MM.1S (cell line): ENCODE measurements at places on chromosomes 2 and 18.
A peak's percentile ranks its signal among the peaks of the same experiment; 100 is the strongest.

GRCh38 chr18:48534364-48534763 lies 4.5 kb upstream of the CTIF start:
- DNase-seq: no peak

GRCh38 chr2:84546551-84546950 lies 30.3 kb downstream of the DNAH6 start:
- DNase-seq: no peak

DNA sequence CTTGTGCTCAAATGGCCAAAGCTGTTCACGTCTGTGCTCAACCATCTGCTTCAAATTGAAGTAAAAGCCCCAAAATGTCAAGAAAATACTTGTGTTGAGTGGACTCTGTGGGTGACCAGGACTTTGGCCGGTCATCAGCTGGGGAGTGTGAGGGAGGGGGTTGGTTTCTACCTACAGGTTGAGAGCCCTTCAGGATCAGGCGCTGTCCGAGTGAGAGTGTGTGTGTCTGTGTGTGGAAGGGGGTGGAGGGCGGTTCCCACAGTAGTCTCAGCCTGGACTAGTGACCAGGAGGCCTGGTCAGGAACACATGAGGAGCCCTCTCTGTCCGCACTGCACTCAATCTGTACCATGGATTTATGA lies 34.2 kb downstream of the ATOH8 start:
- DNase-seq: no peak

- no peak for DNase-seq
Observed at GRCh38 chr2:185934232-185934631, 195.6 kb downstream of the FSIP2 start.

DNA sequence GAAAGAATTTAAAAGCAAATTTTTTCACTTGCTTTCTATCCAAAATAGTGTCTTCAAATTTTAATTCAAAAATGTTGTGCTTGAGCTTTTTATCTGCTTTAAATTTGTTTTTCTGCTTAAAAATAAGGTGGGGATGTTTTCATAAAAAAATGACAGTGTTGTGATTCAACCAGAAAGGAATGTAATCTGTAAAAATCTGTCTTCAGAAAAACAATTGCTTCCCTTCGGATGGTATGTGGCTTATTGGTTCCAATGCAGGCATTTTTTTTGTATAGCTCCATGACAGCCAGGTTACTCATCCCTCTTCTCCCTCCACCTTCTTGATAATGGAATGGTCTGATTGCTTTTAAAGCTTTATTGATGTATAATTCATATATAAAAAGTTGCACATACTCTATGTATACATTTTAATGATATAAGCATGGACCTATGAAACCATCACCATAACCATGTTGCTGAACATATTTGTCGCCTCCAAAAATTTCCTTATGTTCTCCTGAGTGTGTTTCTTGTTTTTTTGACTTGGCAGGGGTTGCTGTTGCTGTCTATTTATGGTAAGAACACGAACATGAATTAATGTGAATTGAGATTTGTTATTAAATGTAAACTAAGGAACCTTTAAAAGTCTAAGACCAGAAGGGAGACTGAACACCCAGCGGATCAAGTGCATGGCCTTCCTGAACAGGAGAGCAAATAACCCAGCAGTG lies 363.7 kb upstream of the SPHKAP start:
- no peak for DNase-seq

GRCh38 chr2:241726459-241726858 lies 8.0 kb upstream of the D2HGDH start:
- DNase-seq: no peak

DNA sequence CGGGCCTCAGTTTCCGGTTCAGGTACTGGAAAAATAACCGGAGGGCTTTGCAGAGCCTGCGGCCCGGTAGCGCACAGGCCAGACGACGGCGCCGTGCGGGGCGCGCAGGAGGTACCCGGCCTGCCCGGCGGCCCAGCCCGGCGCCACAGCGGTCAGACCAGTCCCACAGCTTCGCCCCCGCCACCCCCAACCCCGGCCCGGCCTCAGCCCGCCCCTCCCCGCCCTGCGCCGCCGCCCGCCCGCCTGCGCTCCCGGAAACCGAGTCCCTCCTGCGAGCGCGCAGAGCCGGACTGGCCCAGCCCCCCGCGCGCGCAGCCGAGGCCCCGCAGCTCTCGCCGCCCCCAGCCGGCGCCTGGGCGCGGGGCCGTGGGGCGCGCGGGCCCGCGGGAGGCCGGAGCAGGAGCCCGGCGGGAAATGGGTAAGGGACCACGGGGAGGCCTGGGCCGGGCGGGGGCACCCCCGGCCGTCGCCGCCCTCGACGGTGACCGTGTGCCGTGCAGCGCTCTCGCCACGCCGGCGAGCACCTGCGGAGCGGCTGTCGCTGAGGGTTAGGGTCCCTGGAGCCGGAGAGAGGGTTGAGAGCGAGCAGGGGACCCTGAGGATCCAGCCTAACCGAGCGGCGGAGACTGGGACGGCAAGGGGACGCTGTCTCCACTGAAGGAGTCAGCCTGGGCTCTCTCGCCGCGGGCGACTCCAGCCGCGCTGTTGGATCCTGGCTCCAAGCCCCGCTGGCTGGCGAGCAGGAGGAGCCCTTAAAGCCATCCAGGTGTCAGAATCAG lies 16.5 kb upstream of the PSD4 start:
- no peak for DNase-seq

- no peak for DNase-seq
Observed at GRCh38 chr2:235582081-235582686, 88.3 kb downstream of the AGAP1 start.

DNA sequence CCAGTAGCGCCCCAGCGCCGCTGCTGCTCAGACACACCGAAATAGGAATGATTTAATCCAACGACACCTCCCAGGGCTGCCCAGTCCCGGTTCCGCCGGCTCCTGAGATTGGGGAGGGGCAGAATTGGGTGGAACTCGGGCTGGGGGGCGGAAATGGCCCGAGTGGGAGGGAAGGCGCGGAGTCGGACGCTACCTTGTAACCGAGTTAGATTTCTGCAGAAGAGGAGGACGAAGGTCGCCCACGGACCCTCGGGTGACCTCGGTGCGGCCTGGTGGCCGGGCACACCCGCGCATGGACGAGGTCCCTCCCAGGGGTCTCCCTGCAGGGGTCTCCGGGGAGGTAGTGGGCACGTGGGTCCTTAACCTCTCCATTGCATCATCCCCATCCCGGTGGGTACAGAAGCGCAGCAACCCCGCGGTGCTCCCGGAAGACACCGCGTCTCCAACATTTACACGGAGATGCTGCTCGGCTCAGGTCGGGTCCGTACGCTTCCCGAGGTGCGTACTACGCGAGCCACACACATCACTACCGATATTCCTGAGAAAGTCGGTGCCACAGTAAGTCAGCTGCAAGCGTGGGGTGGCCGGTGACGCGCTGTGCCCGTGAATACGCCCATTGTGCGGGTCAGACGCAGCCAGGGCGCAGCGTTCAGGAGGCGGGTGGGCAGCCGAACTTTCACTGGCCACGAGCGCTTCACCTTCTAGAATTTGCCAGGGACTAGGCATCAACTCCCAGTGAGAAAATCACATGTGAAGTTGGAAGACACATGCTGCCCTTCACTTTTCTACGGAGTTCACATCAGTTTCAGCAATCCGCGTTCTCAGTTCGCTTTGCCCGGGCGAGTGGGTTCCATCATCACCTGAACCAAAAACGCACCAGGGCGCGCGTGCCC lies 3.0 kb downstream of the ZNF516 start:
- DNase-seq: no peak

- no peak for DNase-seq
Observed at GRCh38 chr2:30026091-30027055, 105.0 kb upstream of the ALK start.

DNA sequence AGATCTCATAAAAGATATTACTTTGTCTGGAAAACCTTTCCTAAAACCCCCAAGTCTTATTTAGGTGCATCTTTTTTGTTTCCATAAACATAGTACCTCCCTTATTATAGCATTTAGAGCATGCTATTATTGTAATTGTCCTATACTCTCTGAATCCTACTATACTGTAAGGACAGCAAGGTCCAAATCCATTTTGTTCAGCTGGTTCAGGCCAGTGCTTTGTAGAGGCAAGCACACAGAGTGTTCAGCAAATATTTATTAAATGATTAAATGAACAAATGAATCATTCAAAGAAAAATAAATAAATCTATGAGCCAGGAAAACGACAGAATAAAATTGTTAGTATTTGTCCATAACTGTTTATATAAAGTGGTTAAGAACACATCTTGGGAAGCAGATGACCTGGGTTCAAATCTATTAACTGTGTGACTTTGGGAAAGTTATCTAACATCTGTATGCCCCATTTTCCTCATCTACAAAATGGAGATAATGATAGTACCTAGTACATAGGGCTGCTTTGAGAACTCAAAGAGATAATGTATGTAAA lies 86.0 kb downstream of the COL3A1 start:
- no peak for DNase-seq

GRCh38 chr18:13811993-13812392 lies 12.0 kb upstream of the MC5R start:
- DNase-seq: no peak

GRCh38 chr18:59694824-59695223 lies 2.4 kb downstream of the CCBE1 start:
- DNase-seq: no peak

DNA sequence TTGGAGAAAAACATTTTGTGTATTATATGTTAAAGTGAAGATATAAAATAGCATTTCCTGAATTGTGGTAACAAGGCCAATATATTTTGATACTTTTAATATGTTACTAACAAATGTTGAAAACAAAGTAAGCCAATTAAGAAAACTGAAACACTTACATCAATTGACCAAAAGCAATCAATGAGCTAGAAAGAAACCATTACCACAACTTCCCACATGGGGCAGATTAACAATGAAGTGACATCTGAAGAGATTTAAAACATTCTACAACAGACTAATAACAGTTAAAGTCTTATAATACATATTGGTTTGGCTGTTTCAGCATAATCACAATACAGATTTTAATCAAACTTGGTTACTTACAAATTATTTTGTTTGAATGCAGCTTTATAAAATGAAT lies 282.4 kb upstream of the NETO1 start:
- DNase-seq: no peak

- peak; percentile 40 for DNase-seq
Observed at GRCh38 chr2:39377226-39377939, 59.7 kb downstream of the MAP4K3 start.

DNA sequence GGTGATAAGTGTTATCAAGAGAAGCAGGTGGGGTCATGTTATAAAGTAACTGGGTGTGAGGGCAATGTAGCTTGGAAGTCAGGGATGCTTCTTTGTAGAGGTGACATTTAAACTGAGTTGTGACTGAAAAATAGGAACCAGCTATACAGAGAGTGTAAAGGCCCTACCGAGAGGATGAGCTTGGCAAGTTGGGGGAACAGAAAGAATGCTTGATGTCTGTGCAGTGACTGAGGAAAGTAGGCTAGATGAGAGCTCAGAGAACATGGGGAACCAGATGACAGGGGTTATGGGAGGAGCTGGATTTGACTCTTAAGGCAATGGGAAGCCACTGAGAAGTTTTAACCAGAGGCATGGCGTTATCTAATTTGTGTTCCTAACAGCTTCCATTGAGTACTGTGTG lies 115.3 kb downstream of the DOCK10 start:
- DNase-seq: no peak

DNA sequence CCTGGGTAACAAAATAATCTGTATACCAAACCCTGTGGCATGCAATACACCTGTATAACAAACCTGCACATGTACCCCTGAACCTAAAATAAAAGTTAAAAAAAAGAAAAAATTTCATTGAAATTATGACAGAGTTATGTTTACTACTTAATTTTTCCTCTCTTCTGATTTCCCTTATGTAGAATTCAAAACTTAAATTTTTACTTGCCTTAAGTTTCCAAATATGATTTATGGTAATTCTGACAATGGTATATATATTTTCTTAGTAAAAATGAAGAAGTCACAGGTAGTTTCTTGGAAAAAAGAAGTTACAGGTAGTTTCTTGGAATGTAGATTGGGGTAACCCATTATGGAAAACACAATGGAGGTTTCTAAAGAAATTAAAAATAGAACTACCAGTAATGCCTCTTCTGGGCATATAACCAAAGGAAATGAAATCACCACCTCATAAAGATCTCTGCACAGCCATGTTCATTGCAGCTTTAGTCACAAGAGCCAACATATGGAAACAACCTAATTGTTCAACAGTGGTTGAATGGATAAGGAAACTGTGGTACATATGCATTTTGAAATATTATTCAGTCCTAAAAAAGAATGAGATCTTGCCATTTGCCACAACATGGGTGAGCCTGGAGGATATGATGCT lies 164.9 kb downstream of the BABAM2 start:
- DNase-seq: no peak

GRCh38 chr2:241888641-241889040 lies 19.1 kb downstream of the RTP5 start:
- no peak for DNase-seq

DNA sequence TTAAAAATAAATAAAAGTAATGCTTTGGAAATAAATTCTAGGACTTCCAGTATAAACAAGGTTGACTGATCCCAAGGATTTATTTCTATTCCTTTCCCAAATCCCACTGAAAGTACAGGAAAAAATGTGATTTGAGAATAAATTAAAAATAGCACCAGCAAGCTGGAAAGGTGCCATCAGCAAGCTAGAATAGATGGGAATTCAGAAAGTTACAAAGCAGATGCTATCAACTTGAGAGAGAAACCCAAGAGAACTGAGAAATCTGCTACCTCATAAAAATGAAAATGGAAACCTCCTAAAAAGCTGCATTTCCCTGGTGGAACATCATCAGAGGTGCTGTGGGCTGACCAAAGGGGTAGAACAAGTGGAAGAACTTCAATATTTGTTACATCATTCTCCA lies 148.6 kb upstream of the KCNJ3 start:
- DNase-seq: no peak

GRCh38 chr2:11009891-11010290 lies 98.2 kb downstream of the KCNF1 start:
- no peak for DNase-seq

GRCh38 chr2:209872675-209873074 lies 101.0 kb downstream of the UNC80 start:
- no peak for DNase-seq

DNA sequence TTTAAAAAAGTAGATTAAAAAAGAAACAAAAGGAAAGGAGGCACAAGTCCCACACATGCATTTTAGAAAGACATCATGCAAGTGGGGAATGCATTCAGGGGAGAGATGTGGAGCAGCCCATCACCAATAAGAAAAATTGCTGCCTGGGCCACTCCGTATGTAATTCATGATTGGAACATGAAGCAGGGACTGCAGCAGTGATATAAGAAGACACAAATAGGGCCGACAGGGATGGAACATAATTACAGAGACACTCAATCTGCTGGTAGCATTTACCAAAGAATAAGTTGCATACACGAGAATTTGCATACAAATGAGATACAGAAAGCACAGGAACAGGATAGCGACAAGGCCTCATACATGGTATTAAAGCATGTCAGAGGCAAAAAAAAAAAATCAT lies 6.5 kb upstream of the AFF3 start:
- no peak for DNase-seq

DNA sequence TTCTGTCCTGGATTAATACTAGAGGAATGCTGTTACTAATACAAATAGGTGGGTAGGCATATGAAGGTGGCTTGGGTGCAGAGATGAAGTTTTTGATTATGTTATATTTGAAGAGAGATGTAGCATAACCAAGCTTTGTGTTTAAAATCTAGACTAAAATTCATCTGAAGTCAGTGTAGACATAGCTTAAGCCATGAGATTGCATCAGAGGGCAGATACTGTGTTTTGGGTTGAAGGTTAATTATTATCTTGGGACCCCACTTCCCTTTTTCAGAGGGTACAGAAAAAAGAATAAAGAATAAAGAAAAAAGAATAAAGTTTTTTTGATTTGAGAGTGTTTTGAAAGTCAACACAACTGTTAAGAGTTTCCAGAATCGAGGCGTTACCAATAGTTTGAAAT lies 13.0 kb downstream of the PPM1B start:
- no peak for DNase-seq
